Activated CD8-positive, alpha-beta memory T cell treated with anti-CD3 and anti-CD28 coated beads for 4 hours (primary cell): ENCODE measurements at places on chromosomes 6 and 20.

- DNase-seq, result no peak
Observed at GRCh38 chr6:149455031-149455732, 29.6 kb downstream of the ZC3H12D start.

- DNase-seq, result no peak
Observed at GRCh38 chr20:51926670-51927305, 124.5 kb upstream of the SALL4 start.

DNA sequence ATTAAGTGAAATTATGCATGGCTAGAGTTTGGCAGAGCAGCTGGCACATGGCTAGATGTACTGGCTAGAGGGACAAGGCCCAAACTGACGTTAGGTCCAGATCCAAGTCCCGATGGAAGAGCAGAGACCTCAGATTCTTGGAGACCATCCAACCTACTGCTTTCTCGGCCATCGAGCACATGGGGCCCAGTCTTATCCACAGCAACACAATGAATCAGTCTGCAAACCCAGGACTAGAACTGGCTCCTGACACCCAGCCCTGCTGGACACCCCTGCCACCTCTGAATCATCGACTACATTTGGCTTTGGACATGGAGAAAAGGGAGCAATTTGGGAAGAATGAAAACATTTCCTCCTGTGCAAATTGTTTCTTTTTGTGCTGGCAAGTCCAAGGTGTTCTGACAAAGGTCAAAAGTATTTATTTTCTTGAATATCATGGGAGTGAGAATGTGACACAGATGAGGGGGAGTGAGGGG, 23.9 kb upstream of the YWHAB start:
- no peak for DNase-seq

DNA sequence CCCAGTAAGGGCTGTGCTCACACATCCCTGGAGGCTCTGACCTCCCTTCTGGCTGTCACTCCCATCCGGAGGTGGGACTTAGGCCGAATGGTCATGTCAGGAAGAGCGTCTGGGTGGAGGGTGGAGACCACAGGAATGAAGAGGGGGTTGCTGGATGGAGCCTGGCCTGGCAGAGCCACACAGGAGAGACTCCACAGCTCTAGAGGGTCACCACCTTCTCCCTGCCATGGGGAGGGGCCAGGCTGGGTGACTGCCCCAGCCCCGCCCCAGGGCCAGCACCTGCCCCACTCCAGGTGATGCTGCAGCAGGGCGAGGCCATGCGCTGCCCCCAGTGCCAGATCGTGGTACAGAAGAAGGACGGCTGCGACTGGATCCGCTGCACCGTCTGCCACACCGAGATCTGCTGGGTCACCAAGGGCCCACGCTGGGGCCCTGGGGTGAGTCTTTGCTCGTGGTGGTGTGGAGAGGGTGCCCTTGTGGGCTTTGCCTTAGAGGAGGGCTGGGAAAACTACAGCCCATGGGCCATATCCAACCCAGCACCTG, 20.6 kb downstream of the RBCK1 start:
- no peak for DNase-seq

- DNase-seq, result no peak
Observed at GRCh38 chr6:32140420-32141046, 10.4 kb upstream of the FKBPL start.

DNA sequence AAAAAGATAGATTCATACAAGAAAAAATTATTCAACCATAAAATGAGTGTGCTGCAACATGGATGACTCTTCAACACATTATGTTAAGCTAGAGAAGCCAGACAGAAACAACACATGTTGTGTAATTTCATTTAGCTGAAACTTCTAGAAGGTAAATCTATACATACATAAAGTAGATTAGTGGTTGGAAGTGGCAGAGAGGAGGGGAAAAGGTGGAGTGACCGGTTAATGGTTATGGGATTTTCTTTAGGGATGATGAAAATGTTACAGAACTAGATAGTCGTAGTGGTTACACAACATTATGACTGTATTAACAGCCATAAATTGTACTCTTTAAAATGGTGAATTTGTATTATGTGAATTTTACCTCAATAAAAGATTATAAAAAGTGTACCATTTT, 304.1 kb upstream of the SLC35B3 start:
- no peak for DNase-seq

DNA sequence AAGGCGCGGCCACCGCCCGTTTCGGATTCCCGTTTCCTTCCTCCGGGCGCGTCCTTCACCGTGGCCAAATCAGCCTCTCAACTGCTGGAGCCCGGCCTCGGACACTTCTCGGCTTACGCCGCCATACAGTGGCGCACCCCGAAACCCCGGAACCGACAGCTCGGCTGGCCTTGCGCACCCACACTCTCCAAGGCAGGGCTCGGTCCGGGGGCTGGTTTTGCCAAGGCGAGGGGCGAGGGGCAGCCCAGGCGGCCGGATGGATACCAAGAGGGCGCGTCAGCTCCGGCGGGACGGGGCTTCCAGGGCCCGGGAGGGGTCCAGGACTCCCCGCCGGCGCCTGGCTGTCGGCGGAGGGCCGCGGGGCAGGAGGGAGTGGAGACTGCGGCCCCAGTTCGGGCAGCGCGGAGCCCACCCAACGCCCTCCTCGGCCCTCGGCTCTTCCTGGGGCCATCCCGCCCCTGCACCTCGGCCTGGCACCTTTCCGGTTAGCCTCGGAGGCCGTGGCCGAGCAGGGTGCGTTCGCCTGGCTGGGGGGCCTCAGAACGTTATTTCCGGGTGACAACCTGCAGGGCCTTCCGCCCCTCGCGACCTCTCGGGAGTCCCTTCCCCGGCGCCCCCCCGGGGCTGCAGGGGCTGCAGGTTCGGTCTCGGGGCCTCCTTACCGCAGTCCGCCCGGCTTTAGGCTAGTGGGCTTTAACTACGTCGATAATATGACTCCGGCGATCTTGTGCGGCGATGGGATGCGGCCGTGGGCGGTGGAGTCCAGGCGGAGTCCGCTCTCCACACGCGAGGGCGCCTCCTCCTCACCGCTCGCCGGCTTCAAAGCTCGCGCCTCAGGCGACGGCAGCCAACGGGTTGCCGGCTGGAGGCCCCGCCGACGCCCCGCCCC, 697 bp upstream of the CEP43 start:
- no peak for DNase-seq
